ENCODE measurements at places on chromosomes 1 and 21.

DNA sequence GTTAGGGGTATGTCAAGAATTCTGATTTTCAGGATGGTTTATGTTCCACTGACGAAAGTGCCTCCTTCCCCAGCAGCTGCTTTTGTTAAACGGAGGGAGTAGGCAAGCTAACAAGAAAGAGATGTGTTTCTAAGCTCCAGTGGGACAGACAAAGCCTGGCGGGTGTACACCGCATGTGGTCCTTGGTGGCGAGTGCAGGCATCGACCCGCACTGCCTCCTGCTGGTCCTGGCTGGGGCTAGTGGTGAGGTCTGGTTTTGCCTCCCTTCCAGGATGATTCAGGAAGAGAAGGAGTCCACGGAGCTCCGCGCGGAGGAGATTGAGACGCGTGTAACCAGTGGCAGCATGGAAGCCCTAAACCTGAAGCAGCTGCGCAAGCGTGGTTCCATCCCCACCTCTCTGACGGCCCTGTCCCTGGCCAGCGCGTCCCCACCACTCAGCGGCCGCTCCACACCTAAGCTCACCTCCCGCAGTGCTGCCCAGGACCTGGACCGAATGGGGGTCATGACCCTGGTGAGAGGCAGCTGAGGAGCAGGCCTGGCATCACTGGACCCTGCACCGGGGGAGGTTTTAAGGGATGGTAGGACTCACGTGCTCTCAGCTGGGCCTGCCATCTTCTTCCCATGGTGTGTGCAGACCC, 29.0 kb downstream of the PPFIA4 start:
- DNase-seq, result no peak

GRCh38 chr1:192108161-192108560, 50.1 kb upstream of the RGS18 start:
- DNase-seq, result no peak

- DNase-seq, result no peak
These were observed 5.3 kb downstream of the CLCA2 start for GRCh38 chr1:86429122-86429725.

- DNase-seq, result no peak
These were observed 22.5 kb downstream of the CAMTA1 start for GRCh38 chr1:6807782-6808181.

GRCh38 chr1:73824065-73824464, 373.9 kb downstream of the LRRIQ3 start:
- DNase-seq, result no peak

DNA sequence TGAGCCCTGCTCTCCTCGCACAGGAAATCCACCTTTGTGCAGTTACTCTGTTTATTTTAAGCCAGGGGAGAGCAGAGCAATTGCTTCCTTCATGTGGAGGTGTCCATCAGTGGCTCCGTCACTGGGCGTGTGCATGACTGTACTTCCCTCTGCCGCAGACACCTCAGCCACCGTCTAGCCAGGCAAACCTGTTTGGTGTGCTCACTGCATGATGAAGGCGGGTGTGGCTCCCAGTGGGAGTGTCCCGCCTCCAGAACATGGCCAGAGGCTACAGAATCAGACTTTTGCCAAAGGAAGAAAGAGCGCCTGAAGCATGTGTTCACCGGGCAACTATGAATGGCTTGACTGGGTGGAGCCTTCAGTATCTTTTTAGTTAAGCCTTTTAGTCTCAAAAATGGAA, 26.1 kb upstream of the LAMC2 start:
- no peak for DNase-seq

DNA sequence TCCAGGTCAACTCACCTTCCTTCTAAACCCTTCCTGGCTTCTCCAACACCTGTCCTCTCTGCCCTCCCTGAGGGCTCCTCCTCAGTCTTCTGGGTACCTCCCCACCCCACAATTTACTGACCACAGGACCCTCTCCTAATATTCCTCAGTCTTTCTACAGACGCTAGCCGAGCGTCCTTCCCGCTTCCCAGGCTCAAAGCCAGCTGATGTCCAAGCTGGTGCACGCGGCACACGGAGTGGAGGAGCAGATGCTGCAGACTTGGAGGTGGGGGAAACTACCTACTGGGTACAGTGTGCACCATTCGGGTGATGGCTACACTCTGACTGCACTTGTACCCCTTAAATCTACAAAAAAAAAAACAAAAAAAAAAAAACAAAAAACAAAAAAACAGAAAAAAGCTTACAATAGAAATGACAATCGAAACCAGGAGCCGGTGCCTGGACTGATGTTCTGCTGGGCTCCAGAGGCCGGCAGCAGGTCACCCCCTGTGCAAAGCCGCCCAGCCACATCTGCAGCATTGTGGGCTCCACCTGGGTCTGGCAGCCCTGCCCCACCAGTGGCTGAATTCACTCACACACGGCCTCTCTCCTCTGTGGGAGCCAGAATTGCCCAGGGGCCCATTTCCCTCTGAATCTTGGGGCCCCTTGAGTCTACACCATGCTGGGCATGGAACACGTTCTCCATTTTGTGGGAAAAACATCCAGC, 7.0 kb downstream of the TRIM11 start:
- DNase-seq, result no peak

Data from activated CD4-positive, CD25-positive, alpha-beta regulatory T cell treated with anti-CD3 and anti-CD28 coated beads, Interleukin-2, amount 50 U/mL, for 72 hours (primary cell).